Panc1 (cell line): ENCODE measurements at places on chromosomes 11 and 22. TPM values are rescaled to one million over a fixed set of nuclear protein-coding genes. Genes with fewer than 3 reads are reported as not detected.

- no peak for DNase-seq
Measured at GRCh38 chr11:1158681-1159487, 1.1 kb downstream of the MUC5AC start.

- no peak for DNase-seq
Measured at GRCh38 chr11:19766206-19766605, 53.6 kb downstream of the NAV2 start.

The HIC2 gene
- total RNA-seq = 7.3 TPM

DNA sequence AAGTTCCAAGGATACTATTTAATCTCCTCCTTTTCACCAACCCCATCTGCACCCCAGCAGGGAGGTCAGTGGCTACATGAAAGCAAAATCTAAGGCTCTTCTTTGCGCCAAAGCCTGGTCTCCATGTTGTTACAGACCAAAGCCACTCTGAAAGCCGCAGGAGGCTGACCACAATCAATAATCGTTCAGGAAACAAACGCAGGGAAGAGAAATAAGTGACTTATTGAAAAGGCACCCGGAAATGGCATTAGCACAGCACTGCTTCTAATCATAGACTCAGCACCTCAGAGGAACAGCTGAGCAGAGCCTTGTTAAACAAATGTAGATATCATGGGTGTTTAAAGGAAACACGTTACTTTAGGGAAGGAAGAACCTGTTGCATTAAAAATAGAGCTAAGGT, 183.9 kb downstream of the KIRREL3 start:
- DNase-seq = no peak

- no peak for DNase-seq
Measured at GRCh38 chr11:64320556-64320955, 2.6 kb downstream of the PRDX5 start.

- DNase-seq = no peak
Measured at GRCh38 chr11:65438257-65439151, 15.9 kb downstream of the NEAT1 start.

The ST14 gene
- 1.8 TPM for total RNA-seq

The SNX32 gene
- total RNA-seq = not detected

- no peak for DNase-seq
Measured at GRCh38 chr22:38540701-38541100, 29.3 kb downstream of the DMC1 start.

The LAYN gene
- 3.6 TPM for total RNA-seq

The HOATZ gene
- total RNA-seq = not detected

The OR6T1 gene
- not detected for total RNA-seq

The MPPED1 gene
- not detected for total RNA-seq

The WNT7B gene
- 52.1 TPM for total RNA-seq

The TP53I11 gene
- 132 TPM for total RNA-seq

DNA sequence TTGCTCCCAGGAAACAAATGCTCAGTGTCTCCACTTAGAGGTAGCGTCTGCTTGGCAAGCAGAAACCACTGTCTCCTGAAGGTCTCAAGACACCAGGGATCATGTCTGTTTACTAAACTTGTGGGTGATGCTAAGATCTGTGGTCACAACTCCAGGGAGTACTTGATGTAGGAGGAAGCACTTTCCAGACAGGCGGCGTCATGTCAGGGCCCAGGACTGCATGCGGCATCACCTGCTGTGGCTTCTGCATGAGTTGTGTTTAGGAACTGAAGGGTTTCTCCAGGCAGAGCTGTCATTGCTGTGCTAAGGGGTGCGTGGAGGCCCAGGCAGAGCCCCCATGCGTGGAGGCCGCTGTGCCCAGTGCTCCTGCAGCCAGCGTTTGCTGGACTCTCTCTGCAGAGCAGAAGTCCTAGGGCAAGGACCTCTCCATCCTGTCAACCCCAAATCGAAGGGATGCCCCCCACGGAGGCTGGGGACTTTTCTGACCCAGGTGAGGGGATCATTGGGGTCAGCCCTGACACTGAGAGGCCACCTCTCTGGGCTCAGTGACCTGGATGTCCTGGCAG, 8.1 kb upstream of the PANX2 start:
- no peak for DNase-seq

The PKP3 gene
- total RNA-seq = 36.8 TPM

GRCh38 chr11:1387961-1388762, 1.6 kb upstream of the BRSK2 start:
- DNase-seq = no peak
